ENCODE measurements at places on chromosomes 16 and 17. TPM values are rescaled to one million over a fixed set of nuclear protein-coding genes. Genes with fewer than 3 reads are reported as not detected.
A peak's percentile ranks its signal among the peaks of the same experiment; 100 is the strongest.

DNA sequence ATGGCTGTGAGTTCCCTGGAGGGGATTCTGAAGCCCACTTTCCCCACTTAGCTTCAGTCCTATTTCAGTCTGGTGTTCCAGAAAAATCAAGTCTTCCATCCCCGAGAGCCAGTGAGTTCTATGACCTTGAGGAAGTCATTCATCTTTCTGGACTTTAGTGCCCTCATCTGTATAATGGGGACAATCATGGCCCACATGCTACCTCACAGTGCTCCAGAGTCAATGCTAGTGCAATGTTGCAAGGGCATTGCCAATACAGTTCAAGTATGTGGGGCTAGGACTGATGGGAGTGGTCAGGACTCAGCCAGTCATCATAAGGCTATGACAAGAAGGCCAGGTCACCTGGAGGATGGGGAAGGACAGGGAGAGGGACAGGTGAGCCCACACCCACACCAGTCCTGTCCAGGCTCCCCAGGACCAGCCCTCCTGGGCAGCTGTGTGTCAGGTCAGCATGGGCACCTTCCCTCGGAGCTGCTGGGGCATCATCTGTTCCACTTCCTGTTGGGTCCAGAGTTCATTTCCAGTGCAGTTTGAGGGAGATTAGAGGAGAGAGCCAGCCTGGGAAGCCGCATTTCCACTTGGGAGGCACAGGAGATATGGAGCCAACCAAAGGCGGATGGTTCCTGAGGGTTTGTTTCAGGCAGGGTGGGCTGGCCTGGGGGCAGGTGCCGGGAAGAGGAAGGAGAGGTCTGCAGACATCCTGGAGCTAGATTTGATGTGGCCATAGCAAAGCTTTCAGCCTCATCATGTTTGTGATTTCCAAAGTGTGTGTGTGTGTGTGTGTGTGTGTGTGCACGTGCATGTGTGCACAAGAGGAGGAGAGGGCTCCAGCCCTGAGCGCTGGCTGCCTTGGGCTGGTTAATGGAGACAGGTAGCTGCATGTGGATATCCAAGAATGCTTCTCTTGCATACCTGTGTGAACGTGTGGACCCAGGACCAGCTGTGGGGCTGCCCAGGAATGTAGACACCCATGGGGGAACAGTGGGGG lies 3.9 kb upstream of the WNT9B start:
- DNase-seq: no peak

GRCh38 chr16:49369651-49370611 lies 3.7 kb upstream of the C16orf78 start:
- no peak for DNase-seq

- no peak for DNase-seq
Measured at GRCh38 chr16:68429076-68429854, 19.0 kb downstream of the SMPD3 start.

- DNase-seq: no peak
Measured at GRCh38 chr17:51685287-51685909, 425.1 kb downstream of the UTP18 start.

GRCh38 chr17:7477392-7478275 lies 1.8 kb downstream of the ZBTB4 start:
- peak; percentile 48 for DNase-seq

GRCh38 chr16:24853830-24854229 lies 8.1 kb downstream of the SLC5A11 start:
- peak; percentile 61 for DNase-seq

DNA sequence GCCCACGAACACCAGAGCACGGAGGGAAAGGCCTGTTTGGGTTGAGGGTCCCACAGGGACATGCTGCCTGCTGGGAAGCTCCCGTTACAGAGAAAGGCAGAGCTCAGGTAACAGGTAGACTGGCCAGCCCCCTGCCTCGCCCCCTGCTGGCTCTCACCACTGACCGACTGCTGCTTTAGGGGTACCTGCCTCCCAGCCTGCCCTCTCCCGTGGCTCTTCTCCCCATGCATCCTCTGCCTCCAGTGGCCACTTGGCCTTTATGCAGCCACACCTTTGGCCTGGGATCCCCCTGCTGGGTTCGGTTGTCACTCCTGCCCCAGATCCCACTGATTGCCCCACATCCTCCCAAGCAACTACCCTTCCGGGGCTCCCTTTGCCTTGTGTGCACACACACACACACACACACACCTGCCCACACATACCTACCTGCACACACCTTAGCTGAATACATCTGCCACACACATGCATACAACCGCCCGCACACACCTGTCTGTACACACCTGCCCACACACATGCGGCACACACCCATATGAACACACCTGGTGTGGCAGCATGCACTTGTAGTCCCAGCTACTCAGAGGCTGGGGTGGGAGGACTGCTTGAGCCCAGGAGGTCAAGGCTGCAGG lies 7.1 kb downstream of the MCRIP1 start:
- DNase-seq: no peak

DNA sequence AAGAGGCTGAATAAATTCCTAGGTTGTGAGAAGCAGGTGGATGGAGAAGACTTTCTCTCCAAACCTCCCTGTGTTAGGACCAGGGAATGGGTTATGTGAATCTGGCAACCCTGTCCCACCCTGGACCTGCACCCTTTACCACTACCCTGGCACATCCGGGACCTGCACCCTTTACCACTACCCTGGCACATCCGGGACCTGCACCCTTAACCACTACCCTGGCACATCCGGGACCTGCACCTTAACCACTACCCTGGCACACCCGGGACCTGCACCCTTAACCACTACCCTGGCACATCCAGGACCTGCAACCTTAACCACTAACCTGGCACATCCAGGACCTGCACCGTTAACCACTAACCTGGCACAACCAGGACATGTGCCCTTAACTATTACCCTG lies 207.0 kb upstream of the CACNG3 start:
- DNase-seq: no peak

DNA sequence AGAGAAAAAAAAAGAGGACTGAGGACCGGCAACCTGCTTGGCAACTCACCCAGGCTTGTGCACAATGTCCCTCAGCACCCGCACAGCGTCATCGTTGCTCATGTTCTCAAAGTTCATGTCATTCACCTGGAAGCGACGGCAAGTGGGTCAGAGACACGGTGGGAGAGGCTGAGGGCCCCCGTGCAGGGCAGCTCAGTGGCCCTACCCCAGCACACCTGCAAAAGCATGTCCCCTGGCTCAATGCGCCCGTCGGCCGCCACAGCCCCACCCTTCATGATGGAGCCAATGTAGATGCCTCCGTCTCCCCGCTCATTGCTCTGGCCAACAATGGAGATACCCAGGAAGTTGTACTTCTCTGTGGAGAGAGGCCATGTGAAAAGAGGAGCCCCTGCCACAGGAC lies 5.4 kb downstream of the DVL2 start:
- no peak for DNase-seq

Gene MMP25
- total RNA-seq: 1.1 TPM

Gene CCDC78
- total RNA-seq: 3.3 TPM

Gene RBFOX1
- total RNA-seq: 0.55 TPM

Gene HBZ
- total RNA-seq: 0.95 TPM

Gene CHST4
- 586 TPM for total RNA-seq
